ENCODE measurements at places on chromosomes 16 and 17.

GRCh38 chr17:15914400-15915170 lies 30.3 kb upstream of the ADORA2B start:
- ATAC-seq, result no peak

DNA sequence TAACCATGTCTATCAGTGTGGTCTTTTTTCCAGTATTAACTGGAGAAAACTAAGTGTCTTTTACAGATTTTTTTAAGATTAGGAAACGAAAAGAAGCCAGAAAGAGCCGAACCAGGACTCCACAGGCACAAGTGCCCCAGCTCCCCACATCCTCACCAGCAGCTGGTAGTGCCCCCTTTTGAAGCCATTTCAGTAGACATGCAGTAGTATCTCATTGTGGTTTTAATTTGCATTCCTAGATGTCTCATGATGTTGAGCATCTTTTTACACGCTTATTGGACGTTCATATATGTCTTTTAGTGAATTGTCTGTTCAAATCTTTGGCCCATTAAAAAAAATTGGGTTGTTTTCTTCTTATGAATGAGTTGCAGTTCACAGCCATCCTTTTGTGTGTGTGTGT lies 4.8 kb upstream of the CMTM3 start:
- no peak for ATAC-seq

GRCh38 chr17:48818361-48818841 lies 1.4 kb upstream of the TTLL6 start:
- no peak for ATAC-seq

- no peak for ATAC-seq
These were observed 109.1 kb downstream of the C16orf78 start for GRCh38 chr16:49482690-49483089.
